ENCODE measurements at places on chromosomes 3 and 15.

- no peak for DNase-seq
Measured at GRCh38 chr15:89199746-89200145, 21.6 kb downstream of the RLBP1 start.

DNA sequence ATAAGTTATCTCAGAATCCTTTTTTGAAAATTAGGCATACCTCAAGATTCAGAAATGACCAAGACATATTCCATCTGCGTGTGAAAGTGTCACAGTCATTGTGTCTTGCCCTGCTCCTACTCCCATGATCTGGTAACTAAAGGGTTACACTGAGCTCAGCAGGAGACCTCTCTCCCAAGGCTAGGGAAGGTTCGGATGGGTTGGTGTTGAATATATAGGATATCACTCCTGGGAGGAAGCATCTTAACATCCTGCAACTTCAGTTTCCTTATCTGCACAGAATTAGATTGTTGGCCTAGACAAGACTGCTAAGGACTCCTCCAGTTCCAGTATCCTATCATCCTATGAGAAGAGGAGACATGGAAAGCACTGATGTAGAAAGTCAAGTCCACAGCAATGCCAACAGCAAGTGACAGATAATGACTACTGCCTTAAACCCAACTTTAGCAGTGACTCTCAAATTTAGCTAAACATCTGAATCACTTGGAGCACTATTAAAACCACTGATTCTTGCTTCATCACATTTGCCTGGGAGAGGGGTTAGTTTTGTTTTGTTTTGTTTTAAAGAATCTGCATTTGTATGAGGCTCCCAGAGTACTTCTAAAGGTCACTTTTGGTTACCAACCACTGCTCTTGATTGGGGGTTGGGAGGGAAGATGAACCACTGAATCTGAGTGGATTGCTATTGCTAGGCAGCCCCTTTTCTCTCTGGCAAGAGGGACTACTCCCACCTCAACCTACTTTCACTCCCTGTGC, 9.7 kb downstream of the ADAMTS9 start:
- no peak for DNase-seq

DNA sequence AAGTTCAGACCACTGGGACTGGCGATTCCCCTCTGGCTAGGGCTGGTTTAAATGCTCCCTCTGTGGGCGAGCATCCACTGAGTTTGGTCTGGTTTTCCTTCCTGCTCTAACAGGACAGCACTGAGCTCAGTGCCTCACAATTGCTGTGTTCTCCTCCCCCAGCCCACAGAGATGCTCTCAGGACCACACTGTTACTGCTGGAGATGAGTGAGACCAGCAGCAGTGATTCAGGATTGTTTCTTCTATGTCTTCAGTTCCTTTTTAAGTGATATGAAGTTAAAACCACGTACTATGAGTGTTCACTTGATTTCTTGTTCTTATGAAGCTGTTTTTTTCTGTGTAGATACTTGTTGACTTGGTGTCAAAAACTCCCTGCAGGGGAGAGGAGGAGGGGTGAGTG, 180.4 kb upstream of the COL8A1 start:
- DNase-seq: no peak

DNA sequence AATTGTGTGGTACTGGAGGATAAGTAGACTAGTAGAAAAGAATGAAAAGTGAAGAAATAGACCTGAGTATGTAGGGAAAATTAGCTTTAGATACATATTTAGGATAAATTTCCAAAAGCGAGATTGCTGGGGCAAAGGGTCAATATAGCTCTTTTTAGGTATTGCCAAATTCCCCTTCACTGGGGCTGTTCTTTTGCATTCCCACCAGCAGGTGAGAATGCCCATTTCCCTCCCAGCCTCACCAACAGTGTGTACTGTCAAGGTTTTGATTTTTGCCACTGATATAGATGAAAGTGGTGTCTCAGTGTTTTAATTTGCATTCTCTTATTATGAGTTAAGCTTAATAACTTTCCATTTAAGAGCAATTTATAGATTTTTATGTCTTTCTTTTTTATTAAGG, 35.7 kb upstream of the BHLHE40 start:
- DNase-seq: peak; percentile 7

- DNase-seq: no peak
Measured at GRCh38 chr3:118987477-118987876, 47.2 kb downstream of the IGSF11 start.

DNA sequence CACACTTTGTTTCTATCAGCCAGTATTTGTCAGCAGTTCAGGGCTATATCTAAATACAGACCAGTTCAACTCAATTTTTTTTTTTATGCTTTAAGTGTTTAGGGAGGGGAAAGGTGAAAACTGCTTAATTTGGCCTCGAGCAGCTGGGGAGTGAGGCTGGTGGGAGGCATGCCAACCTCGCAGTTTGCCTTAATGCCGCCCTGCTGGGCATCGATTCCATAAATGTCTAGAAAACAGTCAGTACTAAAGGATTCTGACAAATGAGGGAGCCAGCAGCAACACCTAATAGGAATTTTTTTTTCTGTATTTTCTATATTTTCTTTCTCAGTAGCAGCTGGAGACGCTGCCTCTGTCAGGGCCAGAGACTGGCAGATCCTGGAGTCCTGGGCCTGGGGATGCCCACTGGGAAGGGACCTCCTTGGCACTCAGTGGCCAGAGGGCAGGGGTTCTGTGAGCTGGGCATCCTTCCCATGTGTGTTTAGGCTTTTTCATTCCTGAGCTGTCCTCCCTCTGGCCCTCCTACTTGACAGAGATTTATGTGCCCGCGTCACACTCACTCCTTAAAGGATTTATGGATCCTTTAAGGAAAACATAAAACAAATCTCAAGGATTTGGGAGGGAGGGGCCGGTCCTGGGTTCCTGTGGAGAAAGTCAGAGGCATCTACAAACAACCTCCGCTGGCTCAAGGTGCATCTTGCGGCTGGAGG, 117.8 kb downstream of the WNT5A start:
- no peak for DNase-seq

DNA sequence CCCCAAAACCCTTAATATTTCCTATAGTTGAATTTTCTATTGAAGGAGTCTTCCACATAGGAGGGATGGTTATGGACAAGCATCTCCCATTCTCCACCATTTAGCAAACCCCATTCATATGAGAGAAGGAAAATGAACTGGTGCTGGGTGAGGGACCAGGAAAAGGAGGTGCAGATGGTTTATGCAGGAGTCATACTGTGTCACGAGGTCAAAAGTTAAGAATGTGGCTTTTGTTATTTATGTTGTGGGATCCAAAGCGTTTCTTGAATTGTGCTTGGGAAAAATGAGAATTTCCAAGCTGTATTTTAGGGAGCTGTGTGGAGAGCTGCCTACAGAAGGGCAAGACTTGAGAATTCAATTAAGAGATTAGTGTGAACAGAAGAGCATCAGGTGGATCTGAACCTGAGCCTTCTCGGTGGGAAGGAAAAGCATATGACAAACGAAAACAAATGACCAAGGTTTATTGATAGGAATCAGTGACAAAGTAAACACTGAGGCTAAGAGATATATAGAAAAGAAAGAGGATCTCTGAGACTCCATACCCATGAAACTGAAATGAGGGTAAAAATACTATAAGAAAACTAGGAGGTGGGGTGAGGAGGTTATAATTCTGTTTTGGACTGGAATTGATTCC, 473.3 kb upstream of the NR2F2 start:
- DNase-seq: peak; percentile 89

DNA sequence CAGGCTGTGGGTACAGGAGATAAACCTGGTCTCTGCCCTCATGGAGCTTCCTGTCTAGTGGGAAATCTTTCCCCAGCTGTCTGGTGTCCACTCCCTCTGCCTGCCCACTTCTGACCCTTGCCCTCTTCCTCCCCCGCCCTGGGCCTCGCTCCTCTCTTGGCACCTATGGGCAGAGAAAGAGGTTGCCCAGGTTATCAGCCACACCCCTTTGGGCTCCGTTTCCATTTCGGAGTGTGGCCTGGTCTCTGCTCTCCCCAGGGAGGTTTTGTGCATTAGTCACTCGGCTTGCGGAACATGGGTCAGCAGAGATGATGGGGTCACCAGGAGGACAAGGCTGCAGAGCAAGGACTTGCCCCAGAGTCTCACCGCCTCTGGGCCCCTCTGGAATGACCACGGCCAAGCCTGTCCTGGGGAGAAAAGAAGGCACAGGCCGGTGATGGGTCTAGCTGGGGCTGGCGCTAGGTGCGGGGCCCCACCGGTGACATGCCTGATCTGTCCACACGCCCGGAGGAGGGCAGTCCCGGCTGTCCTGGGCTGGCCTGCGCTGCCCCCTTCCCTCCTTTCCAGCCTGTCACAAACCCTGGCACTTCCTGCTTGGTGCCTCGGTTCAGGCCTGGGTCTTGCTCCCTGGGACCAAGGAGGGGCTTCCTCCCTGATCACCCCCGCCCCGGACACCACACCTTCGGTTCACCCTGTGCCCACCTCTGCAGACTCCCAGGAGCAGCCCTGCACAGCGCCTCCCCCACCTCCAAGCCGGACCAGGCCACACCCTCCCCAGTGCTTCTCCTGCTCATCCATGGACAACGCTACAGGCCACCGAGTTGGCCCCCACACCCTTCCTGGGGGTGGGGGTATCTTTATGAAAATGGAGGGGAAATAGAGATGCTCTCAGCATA, 35.6 kb upstream of the MUC4 start:
- peak; percentile 60 for DNase-seq

Data from mesenchymal stem cell (in vitro differentiated cells and primary cell).